T-helper 17 cell (primary cell): ENCODE measurements at places on chromosomes 5 and 9.

DNA sequence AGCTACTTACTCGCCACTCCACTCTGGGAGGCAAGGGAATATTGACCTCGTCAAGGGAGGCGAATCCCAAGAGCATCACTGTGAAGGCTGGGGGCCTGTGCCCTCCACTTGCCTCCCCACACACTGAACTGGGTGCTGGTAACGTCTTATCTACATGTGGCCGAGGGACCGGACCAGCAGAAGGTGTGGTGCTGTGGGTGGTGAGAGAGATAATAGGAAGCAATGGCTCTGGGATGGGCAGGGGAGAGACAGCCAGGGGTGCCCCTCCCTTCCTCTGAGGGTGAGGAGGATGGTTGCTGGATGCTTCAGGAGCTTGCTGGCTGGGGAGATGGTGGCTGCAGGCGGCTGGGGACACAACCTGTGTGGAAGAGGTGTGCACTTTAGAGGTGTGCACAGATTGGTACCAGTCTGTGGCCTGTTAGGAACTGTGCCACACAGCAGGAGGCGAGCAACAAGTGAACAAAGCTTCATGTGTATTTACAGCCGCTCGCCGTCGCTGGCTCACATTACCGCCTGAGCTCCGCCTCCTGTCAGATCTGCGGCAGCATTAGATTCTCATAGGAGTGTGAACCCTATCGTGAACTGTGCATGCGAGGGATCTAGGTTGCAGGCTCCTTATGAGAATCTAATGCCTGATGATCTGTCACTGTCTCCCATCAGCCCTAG, 100.3 kb downstream of the ENTREP1 start:
- DNase-seq, result no peak

- DNase-seq, result no peak
Observed at GRCh38 chr9:35519692-35520363, 29.9 kb downstream of the RUSC2 start.

DNA sequence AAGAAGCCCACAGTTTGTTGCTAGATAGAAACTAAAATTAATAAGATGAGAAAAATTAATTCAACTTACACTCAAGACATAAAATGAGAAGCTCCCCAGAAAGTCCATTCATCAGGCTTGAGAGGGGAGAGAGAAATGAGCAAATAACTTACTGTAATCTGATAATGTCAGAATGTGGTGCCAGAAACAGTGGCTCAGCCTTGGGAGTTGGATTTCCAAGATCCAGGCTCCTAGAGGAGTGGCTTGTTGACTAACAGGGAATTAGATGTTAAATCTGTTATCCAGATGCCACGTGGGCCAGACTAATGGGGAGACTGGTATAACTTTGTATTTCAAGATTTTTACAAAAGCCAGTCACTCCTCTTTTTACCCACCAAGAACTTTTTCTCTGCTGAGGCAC, 458.2 kb downstream of the GADD45G start:
- DNase-seq, result no peak

- no peak for DNase-seq
Observed at GRCh38 chr9:35306283-35306682, 144.5 kb downstream of the UNC13B start.
